Left colon (tissue), 2 donors: ENCODE measurements at places on chromosomes 6 and 20.

GRCh38 chr6:145090801-145091585, 644.3 kb downstream of the EPM2A start:
- DNase-seq = no peak

- no peak for DNase-seq
Measured at GRCh38 chr6:155955038-155955437, 499.4 kb upstream of the NOX3 start.

GRCh38 chr20:44897133-44897532, 11.6 kb downstream of the YWHAB start:
- DNase-seq = no peak

DNA sequence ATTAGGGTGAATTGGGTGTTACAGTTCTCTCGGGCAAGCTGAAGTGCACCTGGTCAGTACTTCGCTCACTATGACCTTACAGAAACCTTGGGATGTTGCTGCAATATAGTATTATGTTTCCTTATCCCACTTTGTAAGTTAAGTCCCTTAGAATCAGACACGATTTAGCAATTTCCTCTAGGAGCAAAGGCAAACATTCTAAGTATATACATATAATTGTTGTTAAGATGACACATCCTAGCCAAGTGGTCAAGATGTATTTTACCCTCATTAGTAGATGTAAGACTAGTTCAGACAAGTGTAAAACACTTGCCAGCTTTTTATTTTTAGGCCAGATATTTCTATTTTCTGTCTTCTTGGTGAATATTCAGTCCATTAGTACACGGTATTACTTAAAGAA, 31.1 kb upstream of the RGS17 start:
- no peak for DNase-seq

DNA sequence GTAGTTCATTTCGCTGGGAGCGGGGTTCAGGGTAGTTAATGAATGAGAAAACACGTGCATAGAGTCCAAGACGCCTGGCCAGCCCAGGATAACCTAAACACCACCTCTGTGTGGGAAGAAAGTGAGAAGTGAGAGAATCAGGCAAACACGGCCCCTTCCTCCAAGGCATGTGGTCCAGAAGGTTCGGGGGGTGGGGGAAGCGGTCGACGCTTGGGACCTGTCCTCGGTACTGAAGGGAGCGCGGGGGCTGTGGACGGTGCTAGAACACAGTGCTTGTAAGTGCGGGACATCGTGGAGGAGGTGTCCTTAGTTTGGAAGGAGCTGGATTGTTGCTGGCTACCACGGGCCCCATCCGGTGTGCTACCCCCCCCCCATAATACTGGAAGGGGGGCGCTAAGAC, 1.7 kb upstream of the VSTM2L start:
- DNase-seq = no peak

DNA sequence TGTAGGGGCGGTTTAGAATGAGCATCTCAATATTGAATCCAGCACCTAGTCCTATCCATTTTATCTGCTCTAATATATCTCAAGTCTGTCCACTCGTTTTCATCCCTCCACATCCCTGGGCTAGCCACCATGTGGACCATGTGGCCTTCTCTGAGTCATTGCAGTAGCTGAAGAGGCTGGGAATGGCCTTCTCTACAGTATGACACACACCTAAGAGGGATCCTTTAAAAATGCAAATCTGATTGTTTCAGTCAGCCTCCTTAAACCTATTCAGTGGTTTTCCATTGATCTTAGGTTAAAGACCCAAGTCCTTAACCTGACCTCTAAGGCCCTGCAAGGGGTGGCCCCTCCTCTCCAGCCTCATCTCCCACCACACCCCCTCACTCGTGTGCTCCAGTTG, 9.4 kb downstream of the RING1 start:
- DNase-seq = no peak

- DNase-seq = no peak
Measured at GRCh38 chr6:3726421-3726820, 25.1 kb downstream of the PXDC1 start.

DNA sequence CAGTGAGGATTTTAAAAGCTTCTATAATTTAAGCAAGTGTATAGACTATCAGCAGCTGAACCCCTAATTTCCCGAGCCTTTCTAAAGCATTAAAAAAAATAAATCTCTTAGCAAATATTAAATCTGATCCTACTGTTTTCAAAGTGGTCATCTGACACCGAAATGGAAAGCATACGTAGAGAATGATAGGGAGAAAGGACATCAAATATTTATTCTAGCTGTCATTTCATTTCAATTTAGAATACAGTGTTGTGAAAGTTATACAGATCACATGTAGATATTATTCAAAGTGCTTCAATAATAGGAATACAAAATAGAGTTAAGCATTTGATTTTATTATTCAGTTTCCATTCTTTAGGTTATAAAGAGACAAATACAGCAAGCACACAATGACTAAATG, 61.9 kb upstream of the PKIB start:
- DNase-seq = no peak

DNA sequence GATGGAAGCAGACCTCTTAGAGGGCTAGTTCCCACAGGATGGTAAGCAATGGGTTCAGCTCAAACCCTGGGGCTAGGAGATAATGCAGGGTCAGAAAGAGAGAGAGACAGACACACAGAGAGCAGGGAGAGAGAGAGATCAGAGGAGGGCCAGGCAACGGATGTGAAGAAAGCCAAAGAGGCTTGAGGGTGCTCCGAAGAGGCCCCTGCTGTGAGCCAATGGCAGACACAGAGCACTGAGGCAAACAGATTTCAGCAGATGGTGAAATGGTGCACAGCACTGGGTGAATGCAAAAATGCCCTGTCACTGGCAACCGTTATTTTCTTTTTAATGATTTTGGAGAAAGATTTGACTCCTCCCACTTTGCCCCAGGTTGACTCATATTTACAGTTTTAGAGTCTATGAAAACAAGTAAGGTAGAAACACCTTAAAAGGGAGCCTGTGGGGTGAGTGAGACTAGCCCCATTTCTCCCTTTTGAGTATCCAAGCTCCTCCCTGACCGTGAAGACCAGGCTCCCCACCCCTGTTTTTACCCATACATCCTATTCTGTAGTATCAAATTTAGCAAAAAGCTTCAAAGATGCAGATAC, 840 bp downstream of the DEFB132 start:
- no peak for DNase-seq

GRCh38 chr20:48760403-48760983, 67.3 kb downstream of the PREX1 start:
- no peak for DNase-seq

DNA sequence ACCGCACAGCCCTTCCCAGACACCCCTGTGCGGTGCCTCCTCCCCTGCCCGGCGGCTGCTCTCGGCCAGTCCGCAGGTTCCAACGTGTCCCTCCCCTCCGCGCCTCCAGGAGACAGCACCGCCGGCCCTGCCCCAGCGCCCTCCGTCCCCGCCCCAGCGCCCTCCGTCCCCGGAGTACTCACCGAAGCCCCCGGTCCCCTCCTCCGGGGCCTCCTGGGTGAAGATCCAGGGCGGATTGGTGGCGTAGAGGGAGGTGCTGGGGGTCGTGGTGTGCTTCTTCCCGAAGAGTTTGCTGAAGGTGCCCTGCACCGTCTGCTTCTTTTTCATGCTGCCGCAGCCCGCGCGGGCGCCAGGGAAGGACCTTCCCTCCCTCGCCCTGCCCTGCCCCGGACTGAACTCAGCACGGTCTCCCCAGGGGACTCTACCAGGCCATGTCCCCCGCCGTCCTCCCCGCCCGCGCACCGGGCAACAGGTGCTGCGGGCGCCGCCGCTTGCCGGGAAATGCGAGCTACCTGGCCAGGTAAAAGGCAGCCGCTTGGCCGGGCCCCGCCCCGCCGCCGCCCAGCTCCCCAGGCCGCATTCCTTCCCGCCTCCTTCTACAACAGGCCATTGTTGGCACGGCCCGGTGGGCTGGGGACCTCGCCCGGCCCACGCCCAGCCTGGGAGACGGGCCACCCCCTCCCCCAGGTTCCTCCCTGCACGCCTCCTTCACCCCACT, at the start of gene C6orf132:
Gene C6orf132, minus strand, starts transcription at position 503 of the 718 bp plus-strand sequence. Its CDS starts 176 bp downstream, at position 327.
- DNase-seq = peak; percentile 86

- no peak for DNase-seq
Measured at GRCh38 chr6:5511954-5512353, 250.6 kb downstream of the FARS2 start.

DNA sequence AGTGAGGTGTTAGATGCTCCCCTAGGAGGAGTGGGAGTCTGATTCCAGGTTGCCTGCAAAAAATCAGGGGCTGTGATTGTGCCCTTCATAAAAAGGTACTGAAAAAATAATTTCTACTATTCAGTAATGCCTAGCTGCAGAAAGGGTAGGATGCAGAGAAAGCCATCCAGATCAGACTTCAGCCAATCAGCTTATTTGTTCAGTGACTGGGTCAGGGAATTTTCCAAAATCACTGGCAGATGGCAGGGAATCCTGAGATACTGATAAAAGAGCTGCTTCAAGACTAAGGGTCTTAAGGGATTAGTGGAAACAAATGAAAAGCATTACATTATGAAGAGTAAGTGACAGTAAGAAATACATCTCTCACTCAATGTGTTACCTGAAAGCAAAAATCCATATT, 42.8 kb upstream of the MTRF1L start:
- no peak for DNase-seq

DNA sequence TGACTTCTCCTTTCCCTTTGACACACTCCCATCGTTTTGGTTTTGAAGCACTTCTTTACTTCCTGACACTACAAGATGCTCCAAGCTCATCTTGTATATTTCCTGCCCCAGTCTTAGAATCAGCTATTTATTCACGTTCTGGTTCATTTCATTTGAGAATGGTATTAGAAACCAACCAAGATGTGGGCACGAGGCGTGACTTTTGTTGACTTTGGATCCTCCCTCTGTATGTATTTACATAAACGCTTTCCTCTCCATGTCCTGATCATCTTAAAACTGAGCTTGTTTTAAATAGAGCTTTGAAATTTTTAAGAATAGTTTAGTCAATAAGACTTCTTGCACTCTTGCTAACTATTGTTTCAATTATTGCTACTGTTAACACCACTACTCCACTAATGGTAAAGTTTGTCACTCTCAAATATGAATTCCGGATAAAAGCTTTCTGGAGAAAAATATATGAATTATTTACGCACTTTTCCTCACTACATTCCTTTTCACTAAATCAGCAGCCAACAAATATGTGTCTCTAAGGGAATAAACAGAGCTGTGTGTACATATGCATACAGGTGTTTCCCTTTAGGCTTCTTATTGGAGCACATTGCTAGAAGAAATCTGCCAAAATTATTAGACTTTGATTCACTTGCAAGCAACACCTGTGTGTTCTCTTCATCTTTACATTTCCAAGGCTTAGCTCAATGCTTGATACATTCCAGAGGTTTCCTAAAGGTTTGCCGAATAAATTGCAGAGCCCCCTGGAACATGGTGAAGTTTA, 77.3 kb upstream of the TMEM244 start:
- no peak for DNase-seq

DNA sequence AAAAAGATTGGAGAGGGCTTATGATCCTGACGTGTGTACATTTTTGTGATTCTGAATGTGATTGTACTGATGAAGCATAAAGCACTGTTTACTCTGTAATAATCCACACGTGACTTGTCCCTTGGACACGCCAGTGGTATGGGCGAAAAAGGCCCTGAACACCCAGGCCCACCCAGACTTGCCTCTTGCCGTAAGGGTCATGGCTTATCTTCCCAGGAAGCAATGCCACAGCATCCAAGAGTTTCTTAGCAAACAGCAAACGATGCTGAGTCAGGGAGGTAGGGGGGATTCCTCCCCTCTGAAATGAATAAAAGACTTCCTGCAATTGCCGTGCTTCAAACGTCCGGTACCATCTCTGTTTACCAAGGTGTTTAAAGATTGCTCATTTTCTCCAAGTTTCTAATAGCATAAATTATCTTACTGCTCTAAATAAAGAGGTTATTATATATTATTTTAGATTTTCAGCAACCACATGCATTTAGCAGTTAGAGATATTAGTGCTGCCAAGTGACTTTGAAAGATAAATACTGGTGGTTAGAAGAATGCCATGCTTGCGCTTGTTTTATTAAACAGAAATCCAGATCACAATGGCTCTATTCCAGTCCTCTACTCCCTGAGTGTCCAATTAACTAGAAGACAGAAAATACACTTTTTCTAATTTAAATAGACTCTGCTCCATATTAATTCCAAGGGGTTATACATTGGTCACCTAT, 212.8 kb upstream of the CST7 start:
- no peak for DNase-seq

GRCh38 chr6:41705996-41706835, 29.2 kb downstream of the TFEB start:
- DNase-seq = peak; percentile 84

DNA sequence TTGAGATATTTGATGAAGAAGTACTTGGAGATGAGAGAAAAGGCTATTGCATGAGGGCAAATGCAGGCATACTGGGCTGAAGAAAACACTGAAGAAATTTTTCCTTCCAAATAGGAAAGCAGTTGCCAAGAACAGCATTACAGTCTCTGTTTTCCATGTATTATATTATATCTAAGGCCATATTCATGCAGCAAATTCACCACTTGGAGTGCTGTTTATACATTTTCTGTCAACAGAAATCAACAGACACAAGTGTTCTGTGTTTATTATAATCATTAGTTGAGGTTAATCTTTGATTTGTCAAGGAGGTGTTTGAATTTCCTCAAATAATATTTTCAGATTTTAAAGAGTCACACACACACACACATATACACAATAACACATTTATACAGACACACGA, 268.8 kb upstream of the PLCB4 start:
- no peak for DNase-seq

- DNase-seq = no peak
Measured at GRCh38 chr6:149896491-149896890, 1.4 kb downstream of the RAET1E start.

- DNase-seq = peak; percentile 45
Measured at GRCh38 chr6:46491628-46492547, 639 bp upstream of the RCAN2 start.

GRCh38 chr6:143150281-143150680, 89.6 kb downstream of the AIG1 start:
- no peak for DNase-seq

DNA sequence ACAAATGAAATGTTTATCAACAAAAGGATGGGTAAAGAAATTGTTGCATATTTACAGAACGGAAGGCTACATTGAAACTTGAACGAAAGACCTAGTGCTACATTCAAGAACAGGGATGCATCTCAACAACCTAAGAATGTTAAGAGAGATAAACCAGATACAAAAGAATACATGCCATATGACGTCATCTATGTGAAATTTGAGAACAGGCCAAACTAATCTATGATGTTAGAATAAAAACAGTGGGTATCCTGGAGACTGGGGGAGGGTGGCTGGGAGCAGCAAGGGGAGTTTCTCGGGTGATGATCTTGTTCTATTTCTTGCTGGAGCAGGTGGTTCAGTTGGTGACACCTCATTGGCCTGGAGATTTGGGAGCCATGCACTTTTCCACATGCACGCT, 81.5 kb downstream of the SULF2 start:
- DNase-seq = no peak

- DNase-seq = peak; percentile 57
Measured at GRCh38 chr6:14144678-14145113, 27.1 kb downstream of the CD83 start.

DNA sequence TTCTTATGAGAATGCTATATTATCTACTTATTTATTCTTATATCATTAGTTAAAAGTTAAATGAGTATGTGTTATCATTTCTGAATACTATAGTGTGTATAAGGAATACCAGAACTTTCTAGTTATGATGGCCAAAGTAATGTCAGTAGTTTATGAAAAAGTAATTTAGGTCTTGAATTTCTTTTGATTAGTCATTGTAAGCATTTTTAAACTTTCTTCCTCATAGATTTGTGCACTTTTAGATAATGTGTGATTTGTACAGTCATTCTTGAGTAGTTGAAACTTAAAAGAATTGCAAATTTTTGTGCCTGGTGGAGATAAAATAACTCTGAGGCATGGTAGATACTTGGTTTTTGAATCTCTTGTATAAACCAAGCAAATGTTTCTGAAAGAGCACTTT, 311.3 kb downstream of the CDKAL1 start:
- DNase-seq = no peak
